ENCODE measurements at places on chromosomes 13 and 19.
A peak's percentile ranks its signal among the peaks of the same experiment; 100 is the strongest.

- no peak for DNase-seq
These were observed 5.3 kb downstream of the BSG start for GRCh38 chr19:577439-578392.

GRCh38 chr13:70964124-70964523, 855.9 kb upstream of the KLHL1 start:
- DNase-seq, result no peak

DNA sequence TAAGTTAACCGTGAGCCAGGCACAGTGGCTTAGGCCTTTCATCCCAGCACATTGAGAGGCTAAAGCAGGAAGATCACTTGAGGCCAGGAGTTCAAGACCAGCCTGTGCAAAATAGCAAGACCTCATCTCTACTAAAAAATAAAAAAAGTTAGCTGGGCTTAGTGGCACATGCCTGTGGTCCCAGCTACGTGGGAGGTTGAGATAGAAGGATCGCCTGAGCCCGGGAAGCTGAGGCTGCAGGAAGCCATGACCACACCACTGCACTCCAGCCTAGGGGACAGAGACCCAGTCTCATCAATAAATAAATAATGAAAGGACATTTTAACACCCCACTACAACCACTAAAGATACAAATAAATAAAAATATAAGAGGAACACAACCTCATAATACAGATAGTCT, 21.6 kb downstream of the LSM14A start:
- no peak for DNase-seq

DNA sequence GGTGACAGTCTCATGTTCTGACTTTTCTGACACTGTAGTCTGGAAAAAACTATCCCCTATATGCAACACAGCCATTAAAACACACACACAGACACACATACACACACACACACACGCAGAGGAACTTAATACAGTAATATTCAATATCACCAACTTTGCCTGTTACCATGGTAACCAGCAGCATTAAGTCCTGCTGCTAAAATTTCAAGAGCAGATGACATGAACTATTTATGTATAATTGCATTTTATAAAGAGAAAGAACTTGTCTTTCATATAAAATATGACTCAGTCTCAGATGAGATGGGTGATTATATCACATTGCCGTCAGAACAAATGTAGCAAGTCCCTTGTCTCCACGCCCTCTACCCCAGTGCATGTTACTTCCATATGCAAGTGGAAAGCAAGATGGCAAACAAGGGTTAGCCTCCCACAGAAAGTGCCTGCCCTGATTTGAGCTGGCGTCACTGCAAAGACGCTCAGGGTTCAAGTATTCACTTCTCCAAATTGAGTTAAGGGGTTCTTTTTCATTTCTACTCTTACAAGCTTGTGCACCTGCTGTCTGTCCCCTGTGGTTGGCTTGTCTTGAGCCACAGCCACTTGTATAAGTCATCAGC, 576.8 kb downstream of the UQCRFS1 start:
- DNase-seq, result no peak

- DNase-seq, result no peak
These were observed 127.4 kb downstream of the MAB21L1 start for GRCh38 chr13:35349052-35349451.

DNA sequence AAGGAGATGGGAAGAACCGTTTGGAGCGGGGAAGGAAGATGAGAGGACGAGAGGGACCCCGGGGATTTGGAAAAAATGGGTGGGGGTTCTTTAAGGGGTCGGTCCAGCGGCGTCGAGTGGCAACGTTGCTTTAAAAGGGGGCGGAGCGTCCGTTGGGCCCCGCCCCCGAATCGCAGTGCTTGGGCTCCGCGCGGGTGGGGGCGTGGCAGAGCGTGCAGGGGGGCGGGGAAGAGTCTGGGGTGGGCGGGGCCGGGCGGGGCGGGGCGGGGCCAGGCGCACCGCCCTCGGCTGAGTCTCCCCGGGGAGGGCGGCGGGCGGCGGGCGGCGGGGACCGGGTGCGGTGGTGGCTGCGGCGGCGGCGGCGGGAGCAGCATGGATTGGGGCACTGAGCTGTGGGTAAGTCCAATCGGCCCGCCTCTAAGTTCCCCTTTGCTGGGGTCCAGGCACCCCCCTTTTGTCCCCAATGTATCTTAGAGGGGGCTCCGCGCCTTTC, at the start of gene TRIP10:
TSS of gene TRIP10 (plus strand) at position 291 of the 493 bp plus-strand sequence. CDS start at position 373, 82 bp downstream.
- DNase-seq, result peak; percentile 61

GRCh38 chr13:110897521-110897920, 17.3 kb downstream of the ANKRD10 start:
- no peak for DNase-seq

- no peak for DNase-seq
These were observed at the start of gene SPRED3 for GRCh38 chr19:38388349-38389100. SPRED3 (plus strand) TSS chr19:38388697; CDS start chr19:38390303, 1,606 bp downstream.

- no peak for DNase-seq
These were observed 2474.2 kb downstream of the PCDH9 start for GRCh38 chr13:64755961-64756360.

DNA sequence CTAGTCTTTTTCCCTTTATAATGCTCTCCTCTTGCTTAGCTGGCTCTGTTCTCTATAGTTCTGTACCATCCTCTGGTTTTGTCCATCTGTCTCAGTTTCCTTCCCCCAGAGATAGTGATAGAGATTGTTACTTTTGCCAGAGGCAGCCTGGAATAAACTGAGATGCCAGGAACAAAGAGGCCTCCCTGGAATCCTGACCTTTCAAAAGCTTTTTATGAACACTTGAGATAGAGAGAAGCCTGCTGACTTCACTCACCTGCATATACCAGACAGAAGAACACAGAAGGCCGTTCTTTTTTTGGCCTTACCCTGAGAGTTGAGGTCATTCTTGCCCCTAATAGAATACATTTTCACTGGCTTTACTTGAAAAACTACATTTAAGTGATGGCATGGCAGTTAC, 150.2 kb downstream of the LHFPL6 start:
- DNase-seq, result no peak

- no peak for DNase-seq
These were observed 101.6 kb upstream of the MYO16 start for GRCh38 chr13:108527844-108528243.

- peak; percentile 65 for DNase-seq
These were observed 11.1 kb downstream of the CIC start for GRCh38 chr19:42279902-42280814.

- no peak for DNase-seq
These were observed 926 bp downstream of the PRR12 start for GRCh38 chr19:49591731-49592485.

- no peak for DNase-seq
These were observed 5.0 kb downstream of the KLK4 start for GRCh38 chr19:50906217-50906616.

- DNase-seq, result no peak
These were observed 636 bp downstream of the SF3A2 start for GRCh38 chr19:2237051-2237868.

- no peak for DNase-seq
These were observed 4.5 kb downstream of the NAA16 start for GRCh38 chr13:41315443-41316047.

- DNase-seq, result no peak
These were observed 24.4 kb upstream of the TNFSF11 start for GRCh38 chr13:42549552-42549936.

- DNase-seq, result no peak
These were observed 1.5 kb downstream of the CALM3 start for GRCh38 chr19:46602392-46603194.

DNA sequence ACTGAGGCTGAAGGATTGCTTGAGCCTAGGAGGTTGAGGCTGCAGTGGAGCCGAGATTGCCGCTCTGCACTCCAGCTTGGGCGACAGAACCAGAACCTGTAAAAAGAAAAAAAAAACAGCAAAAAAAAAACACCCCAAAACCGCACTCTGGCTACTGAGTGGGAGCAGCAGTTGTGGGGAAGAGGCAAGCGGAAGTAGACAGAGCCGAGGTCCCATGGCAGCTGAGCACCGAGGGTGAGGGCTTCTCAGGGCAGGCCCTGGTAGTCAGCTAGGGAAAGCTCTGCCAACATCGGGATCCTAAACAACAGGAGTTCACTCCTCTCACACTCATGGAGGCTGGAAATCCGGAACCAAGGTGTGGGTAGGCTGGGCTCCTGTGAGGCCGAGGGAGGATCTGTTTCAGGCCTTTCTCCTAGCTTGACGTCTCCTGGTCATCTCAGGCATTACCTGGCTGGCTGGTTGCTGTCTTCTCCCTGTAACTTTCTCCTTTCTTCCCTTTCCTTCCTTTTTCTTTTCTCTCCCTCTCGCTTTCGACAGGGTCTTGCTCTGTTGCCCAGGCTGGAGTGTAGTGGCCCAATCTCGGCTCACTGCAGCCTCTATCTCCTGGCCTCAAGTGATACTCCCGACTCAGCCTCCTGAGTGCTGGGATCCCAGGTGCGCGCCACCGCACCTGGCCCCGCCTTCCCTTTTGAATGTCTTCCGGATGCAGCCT, 15.8 kb upstream of the LATS2 start:
- no peak for DNase-seq

- DNase-seq, result no peak
These were observed 22.7 kb downstream of the HPN start for GRCh38 chr19:35063940-35064818.

GRCh38 chr13:31060655-31061054, 101.0 kb downstream of the HSPH1 start:
- DNase-seq, result no peak

GRCh38 chr19:6729573-6730152, 7.7 kb downstream of the GPR108 start:
- DNase-seq, result no peak

DNA sequence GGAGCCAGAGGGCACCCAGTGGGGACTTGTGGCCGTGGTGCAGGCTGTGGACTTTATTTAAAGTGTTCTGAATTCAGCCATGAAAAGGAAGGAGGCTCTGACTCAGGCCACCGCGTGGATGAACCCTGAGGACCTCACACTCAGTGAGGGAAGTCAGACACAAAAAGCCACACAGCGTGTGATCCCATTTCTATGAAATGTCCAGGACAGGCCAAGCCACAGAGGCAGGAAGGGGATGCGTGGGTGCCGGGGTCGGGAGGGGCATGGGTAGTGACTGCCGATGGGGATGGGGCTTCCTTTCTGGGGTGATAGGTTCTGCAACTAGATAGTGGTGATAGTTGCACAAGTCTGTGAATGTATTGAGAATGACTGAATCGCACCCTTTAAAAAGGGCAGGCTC, 8.7 kb upstream of the ZBTB7A start:
- no peak for DNase-seq

DNA sequence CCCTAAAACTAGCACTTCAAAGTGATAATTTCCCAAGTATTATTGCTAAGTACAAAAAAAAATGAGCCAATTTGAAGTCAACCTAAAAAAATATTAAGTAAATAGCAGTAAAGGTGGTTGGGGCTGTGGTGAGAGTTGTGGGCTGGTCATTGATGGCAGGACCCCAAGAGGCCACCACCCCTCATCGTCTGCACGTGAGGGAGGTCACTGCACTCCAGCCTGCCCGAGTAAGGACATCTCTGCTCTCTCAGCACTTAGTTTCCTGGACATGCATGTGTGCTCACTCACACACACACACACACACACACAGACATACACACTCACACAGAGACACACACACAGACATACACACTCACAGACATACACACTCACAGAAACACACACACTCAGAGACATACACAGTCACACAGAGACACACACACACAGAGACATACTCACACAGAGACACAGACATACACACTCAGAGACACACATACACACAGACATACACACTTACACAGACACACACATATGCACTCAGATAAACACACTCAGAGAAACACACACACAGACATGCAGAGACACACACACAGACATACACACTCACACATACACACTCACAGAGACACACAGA, 127.2 kb upstream of the SOX1 start:
- DNase-seq, result no peak

GRCh38 chr13:21033856-21034602, 27.4 kb downstream of the LATS2 start:
- DNase-seq, result no peak

GRCh38 chr19:42185277-42185676, 32.2 kb downstream of the DEDD2 start:
- no peak for DNase-seq

GRCh38 chr13:76600081-76600480, 286.1 kb downstream of the KCTD12 start:
- DNase-seq, result no peak

- DNase-seq, result no peak
These were observed 22.4 kb downstream of the CPT1C start for GRCh38 chr19:49713236-49713845.

- DNase-seq, result no peak
These were observed 131.5 kb upstream of the SPACA7 start for GRCh38 chr13:112244495-112245177.

DNA sequence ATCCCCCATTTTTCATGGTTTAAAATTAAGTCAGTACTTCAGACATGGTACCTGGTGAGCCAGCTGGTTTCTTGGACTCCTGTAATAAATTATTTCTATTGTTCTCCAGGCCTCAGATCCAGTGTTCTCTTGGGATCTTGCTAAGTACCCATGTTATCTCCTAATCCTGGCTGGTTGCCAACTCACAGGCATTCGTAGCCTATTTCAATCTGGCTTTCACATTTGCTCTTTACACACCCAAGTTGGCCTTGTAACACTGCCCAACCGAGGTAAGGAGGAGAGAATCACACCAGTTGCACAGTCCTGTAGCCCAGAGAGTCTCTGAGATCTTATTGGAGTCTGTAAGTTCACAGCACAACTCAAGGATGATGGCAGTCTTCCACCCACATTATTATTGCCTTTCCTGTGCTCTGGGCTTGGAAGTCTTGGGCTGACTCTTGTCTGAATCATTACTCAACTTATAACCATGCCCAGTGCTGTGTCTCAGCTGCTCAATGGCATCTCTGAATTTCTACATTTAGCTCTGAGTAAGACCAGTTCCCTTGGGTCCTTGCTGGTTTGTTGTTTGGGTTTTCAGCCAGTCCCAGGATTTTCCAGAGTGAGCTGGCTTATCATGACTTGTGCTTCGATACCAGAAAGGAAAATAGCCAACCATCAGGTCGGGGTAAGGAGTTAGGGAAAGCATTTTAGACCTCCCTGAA, 76.6 kb upstream of the KLF12 start:
- no peak for DNase-seq

GRCh38 chr13:108940121-108940520, 310.7 kb downstream of the MYO16 start:
- no peak for DNase-seq

DNA sequence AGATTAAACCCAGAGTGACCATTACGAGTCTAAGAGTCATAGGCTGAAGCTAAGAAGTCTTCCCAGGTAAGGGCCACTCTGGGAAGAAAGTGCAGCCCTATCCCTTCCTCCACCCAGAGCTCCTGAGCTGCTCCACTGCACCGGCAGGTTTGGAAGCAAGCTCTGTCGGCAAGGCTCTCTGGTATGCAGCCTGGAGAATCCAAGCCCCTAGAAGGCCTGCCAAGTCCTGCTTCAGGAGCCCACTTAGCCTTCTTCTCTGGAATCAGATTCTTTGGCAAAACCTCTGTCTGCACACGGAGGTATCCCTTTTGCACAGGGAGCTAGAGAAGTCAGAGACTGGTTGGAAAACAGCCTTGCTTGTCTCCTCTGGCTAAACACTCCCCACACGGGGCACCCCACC, 58.5 kb downstream of the CEBPG start:
- no peak for DNase-seq

- DNase-seq, result no peak
These were observed 37.1 kb upstream of the RNF113B start for GRCh38 chr13:98214008-98214643.

GRCh38 chr13:91362908-91363307, 15.4 kb downstream of the MIR17HG start:
- no peak for DNase-seq

GRCh38 chr13:80217614-80218456, 123.1 kb downstream of the SPRY2 start:
- DNase-seq, result no peak

All from stimulated activated CD4-positive, alpha-beta T cell treated with anti-CD3 and anti-CD28 coated beads, Interleukin-1b, Interleukin-23, amount 100 ng/mL, for 1 hour (primary cell).